Pancreas (tissue), 10 donors: ENCODE measurements at places on chromosomes 16 and 17. TPM values are rescaled to one million over a fixed set of nuclear protein-coding genes. Genes with fewer than 3 reads are reported as not detected.
A peak's percentile ranks its signal among the peaks of the same experiment; 100 is the strongest.

Gene CTRB2
- 39,221 TPM for total RNA-seq

Gene AIPL1
- not detected for total RNA-seq

Gene KRT28
- not detected for total RNA-seq

Gene CKLF
- total RNA-seq, result 5.9 TPM

Gene NLK
- 14.8 TPM for total RNA-seq

Gene KRT17
- total RNA-seq, result 28.4 TPM

GRCh38 chr16:85606904-85607303 is 6.2 kb upstream of the GSE1 start:
- H3K27ac ChIP-seq, result peak overlapping the region; percentile 22
- H3K4me1 ChIP-seq, result peaks cover 67% of the 10 kb centered on the region
- H3K36me3 ChIP-seq, result no peaks in the 10 kb centered on the region
- no peak for DNase-seq
- no peaks in the 10 kb centered on the region for H3K27me3 ChIP-seq
- no peak overlapping the region for H3K4me3 ChIP-seq

DNA sequence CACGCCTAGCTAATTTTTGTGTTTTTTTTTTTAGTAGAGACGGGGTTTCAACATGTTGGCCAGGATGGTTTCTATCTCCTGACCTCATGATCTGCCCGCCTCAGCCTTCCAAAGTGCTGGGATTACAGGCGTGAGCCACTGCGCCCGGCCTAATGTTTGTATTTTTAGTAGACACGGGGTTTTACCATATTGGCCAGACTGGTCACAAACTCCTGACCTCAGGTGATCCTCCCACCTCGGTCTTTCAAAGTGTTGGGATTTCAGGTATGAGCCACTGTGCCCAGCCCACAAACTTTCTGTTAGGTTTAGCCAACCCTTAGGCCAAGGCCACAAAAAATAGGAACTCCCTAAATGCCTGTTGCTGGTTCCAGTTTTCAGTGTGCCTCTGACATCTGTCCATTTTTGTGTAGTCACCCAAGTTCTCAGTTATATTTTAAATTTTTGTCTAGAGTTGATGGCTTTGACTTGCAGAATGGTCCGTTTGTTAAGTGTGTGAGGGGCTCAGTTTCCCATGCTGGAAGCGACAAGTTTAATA is 12.7 kb downstream of the CCL16 start:
- DNase-seq, result no peak
- H3K27ac ChIP-seq, result no peak overlapping the region
- no peaks in the 10 kb centered on the region for H3K27me3 ChIP-seq
- H3K4me3 ChIP-seq, result no peak overlapping the region
- H3K36me3 ChIP-seq, result no peaks in the 10 kb centered on the region
- H3K4me1 ChIP-seq, result peaks cover 6% of the 10 kb centered on the region

DNA sequence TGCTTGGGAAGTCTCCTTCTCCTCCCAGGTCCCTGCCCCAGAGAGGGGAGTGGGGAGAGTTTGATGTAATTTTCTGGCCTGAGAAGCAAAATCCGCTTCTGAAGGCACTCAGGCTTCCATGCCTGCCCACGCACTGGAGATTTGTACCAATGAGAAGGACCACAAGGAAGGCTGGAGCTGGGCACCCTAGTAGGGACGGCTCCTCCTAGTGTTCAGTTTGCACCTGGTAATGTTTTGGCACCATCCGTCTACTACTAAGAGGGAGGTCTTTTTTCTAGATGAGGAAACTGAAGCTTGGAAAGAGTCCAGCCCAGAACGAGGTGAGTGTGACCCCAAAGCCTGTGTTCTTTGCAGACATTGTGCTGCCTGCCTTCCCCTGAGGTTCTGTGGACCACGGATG is 83.6 kb upstream of the NLRP1 start:
- H3K4me1 ChIP-seq, result no peaks in the 10 kb centered on the region
- no peak overlapping the region for H3K27ac ChIP-seq
- no peak overlapping the region for H3K4me3 ChIP-seq
- H3K36me3 ChIP-seq, result no peaks in the 10 kb centered on the region

- no peak for DNase-seq
- no peaks in the 10 kb centered on the region for H3K36me3 ChIP-seq
- no peak overlapping the region for H3K4me3 ChIP-seq
- no peak overlapping the region for H3K27ac ChIP-seq
- H3K27me3 ChIP-seq, result no peaks in the 10 kb centered on the region
These were observed 26.0 kb downstream of the PLD6 start for GRCh38 chr17:17180141-17180603.

GRCh38 chr16:84293406-84293805 is 1.3 kb upstream of the WFDC1 start:
- H3K4me3 ChIP-seq, result no peak overlapping the region
- H3K4me1 ChIP-seq, result no peaks in the 10 kb centered on the region
- no peaks in the 10 kb centered on the region for H3K27me3 ChIP-seq
- no peaks in the 10 kb centered on the region for H3K36me3 ChIP-seq
- no peak for DNase-seq
- no peak overlapping the region for H3K27ac ChIP-seq

GRCh38 chr16:53822936-53823529 is 119.1 kb downstream of the FTO start:
- no peak overlapping the region for H3K27ac ChIP-seq
- peaks cover 23% of the 10 kb centered on the region for H3K4me1 ChIP-seq
- H3K27me3 ChIP-seq, result no peaks in the 10 kb centered on the region

DNA sequence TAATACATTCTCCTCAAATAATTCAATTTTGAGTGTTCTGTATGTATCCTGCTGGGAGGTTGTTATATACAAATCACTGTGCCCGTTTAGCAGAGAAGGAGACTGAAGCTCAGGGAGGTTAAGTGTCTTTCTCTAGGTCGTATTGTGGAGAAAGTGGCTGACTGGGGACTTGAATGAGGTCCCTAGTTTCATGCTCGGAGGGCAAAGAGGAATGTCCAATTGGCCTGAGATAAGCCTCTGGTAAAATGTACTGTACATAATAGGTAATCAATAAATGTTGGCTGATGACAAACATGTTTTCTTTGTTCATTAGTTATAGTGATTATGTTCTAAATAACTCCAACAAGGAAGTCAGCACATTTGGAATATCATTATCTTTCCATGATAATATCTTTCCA is 442.6 kb downstream of the UTP18 start:
- no peak overlapping the region for H3K4me3 ChIP-seq
- no peak overlapping the region for H3K27ac ChIP-seq
- H3K27me3 ChIP-seq, result no peaks in the 10 kb centered on the region
- no peak for DNase-seq

DNA sequence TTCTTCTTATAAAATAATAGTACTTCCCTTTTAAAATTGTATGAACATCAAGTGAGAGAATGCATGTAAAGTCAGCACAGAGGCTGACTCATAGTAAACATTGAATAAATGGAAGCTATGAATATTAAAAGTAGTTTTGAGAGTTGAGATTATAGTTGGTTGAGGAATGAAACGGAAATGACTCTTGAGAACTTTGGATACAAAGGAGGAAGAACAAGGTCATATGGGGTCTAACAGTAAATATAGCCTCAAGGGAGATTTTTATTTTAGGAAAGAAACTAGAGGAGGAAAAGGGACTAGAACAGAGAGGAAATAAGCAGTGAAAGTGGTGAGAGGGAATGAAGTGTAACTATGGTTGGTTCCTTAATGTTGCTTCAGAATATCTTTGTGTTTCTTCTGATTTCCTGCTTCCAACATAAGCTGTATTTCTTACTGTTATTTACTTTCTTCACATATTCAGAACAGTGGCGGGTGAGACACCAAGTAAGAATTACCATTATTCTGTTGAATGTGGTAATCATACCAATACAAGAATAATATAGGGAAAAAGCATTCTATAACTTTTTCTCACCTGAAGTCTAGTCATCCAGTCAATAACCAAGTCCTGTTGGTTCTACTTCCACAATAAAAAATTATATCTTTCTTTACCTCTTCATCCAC is 165.1 kb downstream of the CHD9 start:
- H3K36me3 ChIP-seq, result no peaks in the 10 kb centered on the region
- no peak for DNase-seq
- H3K27ac ChIP-seq, result peak overlapping the region; percentile 25
